ENCODE measurements at places on chromosomes 11 and 22.

GRCh38 chr22:44382116-44383038 lies 69.6 kb upstream of the SHISAL1 start:
- no peak for DNase-seq

- no peak for DNase-seq
Measured at GRCh38 chr11:66882561-66883015, 25.7 kb downstream of the LRFN4 start.

GRCh38 chr11:87307101-87307500 lies 269.4 kb downstream of the TMEM135 start:
- DNase-seq: no peak

DNA sequence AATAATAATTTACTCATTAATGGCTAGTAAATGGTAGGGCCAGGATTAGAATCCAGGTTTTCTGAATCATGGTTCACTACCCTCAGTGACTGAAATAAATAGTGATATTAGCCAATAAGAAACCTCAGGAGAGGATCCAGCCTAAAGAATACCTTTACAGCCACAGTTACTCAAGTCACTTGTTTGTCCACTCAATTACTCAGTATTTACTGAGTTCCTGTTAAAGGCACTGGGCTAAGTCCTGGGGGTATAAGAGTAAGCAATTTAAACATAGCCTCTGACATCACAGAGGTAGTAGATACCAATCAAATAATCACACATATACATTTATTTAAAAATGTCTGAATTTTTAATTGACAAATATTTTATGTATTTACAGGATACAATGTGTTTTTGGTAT lies 56.8 kb upstream of the GAB2 start:
- DNase-seq: no peak

- no peak for DNase-seq
Measured at GRCh38 chr11:133337951-133338418, 194.3 kb downstream of the OPCML start.

GRCh38 chr22:49244466-49245420 lies 582.9 kb downstream of the BRD1 start:
- DNase-seq: no peak

DNA sequence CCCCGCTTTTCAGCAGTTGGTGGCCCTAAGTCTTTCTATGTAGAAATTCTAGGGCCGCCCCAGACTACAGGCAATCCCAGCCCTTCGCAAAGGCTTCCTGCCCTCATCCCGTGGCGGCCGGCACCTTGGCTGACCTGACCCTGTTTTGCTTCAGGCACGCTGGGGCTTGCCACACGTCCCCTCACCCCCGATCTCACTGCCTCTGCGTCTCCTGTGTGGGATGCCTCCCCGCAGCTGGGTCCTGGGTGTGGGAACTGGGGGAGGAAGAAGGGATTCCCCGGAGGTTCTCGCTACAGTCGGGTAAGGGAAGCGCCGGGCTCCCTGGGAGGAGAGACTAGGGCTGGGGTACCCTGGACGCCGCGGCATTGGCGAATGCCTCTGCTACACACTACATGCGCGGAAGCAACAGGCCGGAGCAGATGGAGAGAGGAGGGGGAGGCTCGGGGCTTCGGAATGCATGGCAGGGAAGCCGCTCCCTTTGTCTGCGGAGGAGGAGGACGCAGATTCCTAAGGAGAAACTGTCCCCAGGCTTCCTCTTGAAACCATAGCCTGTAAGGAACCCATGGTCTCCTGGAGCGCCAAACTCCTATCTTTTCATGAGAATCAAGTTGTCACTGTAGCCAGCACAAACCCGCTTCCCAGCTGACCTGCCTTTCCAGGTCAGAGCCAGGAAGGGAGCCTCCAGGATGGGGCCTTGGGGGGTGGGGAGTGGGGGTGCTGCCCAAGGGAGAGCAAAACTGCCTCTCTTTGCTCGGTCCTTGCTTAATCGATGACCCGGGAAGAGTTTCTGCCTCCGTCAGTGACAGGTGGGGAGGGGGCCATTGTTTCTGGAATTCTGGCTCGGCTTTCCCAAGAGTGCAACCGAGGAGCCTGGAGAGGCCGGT lies 1.4 kb downstream of the DTX4 start:
- DNase-seq: peak; percentile 30

- no peak for DNase-seq
Measured at GRCh38 chr11:20045098-20045688, 115.1 kb downstream of the DBX1 start.

DNA sequence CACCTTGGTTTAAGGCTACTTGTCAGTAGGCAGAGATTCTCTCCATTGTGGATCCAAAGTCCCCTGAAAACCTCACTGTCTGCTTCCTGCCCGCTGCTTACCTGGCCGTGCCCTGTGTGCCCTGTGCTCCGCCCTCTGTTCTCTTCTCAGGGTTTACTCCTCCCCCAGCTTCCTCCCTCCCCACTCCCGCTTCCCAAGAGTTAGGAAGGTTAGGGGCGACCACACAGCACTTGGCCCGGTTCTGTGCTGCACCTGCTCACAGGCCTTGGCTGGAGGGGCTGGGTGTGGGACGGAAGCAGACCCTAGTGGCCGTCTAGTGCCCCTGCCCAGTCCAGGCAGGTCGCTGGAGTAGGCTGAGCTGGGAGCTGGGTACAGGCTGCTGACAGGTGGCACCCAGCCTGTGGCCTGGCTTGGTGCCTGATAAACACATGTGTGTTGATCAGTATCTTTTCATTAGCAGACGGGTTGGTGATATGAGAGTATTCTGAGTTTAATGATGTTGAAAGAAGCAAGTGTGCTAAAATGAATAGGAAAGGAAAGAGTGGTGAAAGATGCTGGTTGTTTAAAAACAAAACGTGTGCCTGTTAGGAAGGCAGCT lies 40.5 kb downstream of the GRAMD4 start:
- DNase-seq: no peak

GRCh38 chr22:24952837-24953383 lies 394 bp downstream of the KIAA1671 start:
- DNase-seq: peak; percentile 82

- no peak for DNase-seq
Measured at GRCh38 chr11:21295508-21295907, 626.1 kb downstream of the NELL1 start.

DNA sequence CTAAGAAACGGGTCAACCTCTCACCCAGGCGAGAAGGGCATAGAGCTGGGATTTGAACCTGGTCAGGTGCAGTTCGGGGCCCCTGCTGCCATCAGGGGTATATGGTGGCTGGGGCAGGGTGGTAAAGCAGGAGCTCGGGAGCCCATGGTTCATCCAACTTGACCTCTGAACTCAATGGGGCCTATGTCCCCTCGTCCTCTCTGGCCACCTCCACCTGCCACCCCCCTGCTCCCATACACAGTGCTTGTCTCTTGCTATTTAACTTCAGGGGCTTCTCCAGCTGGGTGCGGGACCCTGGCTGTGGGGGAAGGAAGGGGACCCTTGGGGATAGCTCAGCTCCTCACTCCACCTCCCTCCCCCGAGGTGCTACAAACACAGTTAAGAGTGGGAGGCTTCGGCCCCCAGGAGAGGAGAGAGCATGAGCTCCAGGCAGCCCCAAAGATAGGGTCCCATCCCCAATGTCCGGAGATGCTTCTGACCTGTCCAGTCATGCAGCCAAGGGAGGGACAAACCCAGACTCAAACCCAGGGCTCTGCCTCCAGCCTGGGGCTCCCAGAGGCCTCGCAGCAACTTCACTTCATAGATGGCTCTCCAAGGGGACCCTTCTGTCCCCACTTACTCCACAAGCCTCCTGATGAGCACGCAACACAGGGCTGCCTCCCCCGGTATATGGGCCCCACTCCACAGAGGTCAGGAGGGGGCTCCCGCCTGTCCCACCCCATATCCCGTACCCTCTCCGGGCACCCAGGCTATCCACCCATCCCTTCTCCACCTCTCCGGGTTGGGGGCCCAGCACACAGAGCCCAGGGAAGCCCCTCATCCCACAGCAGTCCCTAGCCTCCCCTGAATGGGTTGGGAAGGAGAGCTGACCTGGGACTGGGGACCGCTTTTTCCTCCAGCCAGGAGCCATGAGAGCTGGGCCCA lies 712 bp downstream of the IL2RB start:
- no peak for DNase-seq

DNA sequence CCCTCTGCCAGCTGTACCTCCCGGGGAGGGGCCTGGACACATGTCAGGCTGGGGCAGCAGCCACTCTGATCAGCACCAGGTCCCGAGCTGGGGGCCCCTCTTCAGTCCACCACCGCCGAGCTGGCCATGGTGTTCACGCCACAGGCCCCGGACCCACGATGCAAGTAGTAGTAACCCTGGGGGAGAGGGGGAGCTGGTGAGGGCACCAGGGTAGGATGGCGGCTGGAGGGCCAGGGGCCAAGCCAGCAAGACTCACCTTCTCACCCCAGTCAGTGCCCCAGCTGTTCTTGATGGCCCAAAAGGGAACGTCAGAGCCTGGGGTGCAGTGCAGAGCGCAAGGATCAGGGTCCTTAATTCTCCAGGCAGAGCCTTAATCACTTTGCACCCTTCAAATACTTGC lies 4.6 kb downstream of the CTSF start:
- DNase-seq: no peak

DNA sequence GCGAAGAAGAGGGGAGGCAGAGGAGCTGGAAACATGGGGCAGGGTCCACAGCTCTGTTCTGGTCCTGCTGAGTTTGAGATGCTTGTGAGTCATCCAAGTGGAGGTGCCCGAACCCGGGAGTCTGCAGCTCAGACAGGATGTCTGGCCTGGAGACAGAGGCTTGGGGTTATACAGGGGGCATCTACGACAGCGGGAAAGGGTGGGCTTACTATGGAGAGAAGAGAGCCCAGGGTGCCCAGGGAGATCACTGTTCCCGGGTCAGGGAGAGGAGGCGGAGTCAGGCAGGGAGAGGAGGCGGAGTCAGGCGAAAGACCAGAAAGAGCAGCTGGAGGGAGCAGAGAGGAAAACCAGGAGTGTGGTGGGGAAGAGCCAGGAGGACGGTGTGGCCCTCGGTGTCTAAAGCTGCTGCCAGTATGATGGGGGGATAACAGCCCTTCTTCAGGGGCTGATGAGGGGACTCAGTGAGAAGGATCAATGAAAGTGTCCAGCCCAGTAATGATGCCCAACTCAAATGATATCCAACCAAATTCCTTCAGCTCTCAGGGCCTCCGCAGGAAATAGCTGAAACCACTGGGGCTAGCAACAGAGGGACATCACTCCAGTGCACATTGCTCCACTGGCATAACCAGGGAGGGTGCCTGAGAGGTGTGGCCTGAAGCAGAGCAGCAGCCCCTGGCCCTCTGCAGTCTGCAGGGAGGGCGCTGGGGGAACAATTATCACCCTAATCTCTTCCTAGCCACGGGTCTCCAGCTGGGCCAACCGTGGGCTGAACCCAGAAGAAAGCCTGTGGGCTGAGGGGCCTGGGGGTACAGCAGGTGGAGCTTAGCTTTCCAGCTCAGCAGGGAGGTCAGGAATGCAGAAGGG lies 2.6 kb upstream of the LTBP3 start:
- DNase-seq: peak; percentile 60

- DNase-seq: no peak
Measured at GRCh38 chr11:41190437-41191082, 268.9 kb downstream of the LRRC4C start.

- DNase-seq: no peak
Measured at GRCh38 chr11:14041040-14041439, 78.5 kb downstream of the SPON1 start.

All from GM03348 (cell line).